ENCODE measurements at places on chromosomes 13 and 19.

- no peak for DNase-seq
Observed at GRCh38 chr19:7997809-7998480, 7.5 kb downstream of the ELAVL1 start.

DNA sequence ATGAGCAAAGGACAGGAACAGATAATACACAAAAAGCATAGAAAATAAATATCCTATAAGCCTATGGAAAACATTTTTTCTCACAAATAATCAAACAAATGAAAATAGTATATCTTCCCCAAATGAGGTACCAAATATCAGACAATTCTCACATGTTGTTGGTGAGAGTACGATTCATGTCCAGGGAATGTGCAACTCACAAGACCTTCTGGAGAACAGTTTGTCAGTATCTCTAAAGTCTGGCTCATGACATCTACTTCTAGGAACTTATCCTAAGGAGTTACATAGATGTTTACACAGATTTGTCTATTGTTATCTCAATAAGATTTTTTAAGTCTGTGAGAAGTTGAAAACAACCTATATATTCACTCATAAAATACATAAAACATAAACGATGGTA is 80.3 kb upstream of the ARHGEF7 start:
- no peak for DNase-seq

DNA sequence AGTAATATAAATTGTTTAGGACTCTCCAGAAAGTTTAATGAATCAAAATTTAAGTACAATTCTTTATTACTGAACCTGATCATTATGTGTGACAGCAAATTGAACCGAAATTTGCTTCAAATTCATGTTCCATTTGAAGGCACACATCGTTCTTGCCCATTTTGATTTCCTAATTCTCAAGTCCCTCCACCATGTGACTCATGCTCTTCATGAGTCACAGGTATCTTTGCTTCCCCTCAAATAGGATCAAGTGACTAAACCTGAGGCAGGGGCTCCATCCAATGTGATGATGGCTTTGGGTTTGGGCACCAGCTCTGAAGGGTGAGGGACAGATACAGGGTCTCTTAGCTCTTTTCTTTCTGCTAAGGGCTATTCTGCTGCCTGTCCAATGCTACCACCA is 86.1 kb downstream of the THSD1 start:
- DNase-seq = no peak

DNA sequence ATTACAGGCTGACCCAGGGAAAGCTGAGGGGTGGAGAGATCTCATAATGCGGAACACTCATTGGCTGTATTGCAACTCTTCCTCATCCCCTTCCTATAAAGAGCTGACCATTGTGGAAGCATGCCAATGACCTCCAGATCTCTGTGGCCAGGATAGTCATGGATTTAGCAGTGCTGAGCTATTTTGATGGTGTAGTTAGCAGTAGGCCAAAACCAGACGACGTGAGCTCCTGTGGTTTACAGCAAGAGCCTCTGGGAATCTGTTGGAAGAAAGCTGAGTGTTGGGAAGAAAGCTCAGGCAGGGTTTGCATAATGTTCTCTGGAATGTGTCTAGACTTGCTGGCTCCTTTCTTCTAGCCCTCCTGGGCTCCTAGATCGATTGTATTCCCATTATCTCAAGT is 187.5 kb upstream of the GPC6 start:
- no peak for DNase-seq

DNA sequence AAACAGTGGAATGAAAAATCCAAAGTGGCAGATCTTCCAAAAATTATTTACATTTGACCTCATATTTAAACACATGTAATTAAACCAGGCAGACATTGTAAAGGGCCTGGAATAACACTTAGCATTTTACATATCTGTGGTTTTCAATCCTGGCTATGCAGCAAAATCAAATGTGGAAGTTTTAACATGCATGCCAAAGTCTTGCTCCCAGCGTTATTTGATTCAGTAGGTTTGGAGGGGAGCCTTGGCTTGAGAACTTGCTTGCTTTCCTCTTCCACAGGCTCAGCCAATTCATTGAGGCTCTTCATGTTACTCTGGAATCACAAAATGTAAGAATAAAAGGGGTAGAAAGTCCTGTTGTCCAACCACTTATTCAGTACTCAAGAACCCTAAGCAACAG is 42.5 kb upstream of the INTS6 start:
- DNase-seq = no peak

DNA sequence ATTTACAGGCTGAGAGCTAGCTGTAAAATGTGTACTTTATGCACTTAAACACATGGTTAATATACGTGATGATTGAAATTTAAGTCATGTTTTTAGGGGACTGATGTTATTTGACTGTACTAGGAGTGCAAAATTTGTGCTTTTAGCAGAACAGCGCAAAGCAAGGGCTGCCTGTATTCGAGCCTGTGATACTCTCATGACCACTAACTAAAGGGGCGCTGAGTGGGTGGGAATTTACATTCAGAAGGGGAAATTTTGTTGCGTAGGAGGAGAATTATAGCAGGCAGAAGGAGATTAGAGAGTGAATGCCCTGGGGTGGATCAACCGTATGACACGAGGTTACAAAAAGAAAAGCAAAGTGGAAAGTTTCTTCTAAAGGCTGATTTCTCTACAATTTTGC is 271.8 kb upstream of the HTR2A start:
- no peak for DNase-seq

- DNase-seq = no peak
Observed at GRCh38 chr13:96806746-96807145, 187.5 kb downstream of the OXGR1 start.

DNA sequence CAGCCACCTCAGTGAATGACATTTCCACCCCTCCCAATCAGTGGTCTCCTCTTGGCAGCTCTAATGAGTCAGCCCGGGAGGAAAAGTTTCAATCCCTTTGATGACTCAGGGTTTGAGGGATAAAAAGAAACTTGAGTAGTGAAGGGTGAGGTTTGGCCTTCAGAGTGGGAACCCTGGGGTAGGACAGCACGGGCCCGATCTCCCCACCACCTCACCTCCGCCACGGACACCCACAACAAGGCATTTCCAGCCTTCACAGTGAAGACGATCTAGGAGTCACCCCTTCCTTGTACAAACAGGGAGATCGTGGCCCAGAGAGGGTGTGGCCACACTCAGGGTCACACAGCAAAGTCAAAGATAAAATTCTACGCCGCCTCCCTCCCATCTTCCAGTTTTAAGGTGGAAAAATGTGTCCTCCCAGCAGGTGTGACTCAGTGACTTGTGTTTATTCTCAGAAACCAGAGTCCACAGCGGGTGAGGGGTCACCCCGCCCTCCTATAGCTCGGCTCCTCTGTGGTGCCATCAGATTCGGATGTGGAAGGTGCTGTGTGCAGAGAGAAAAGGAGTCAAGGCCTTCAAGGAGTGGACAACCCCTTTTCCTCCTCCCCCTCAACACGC is 12.3 kb downstream of the CIB3 start:
- DNase-seq = no peak

- no peak for DNase-seq
Observed at GRCh38 chr19:18832306-18833140, 764 bp downstream of the UPF1 start.

Data from CD4-positive, alpha-beta T cell treated with Interleukin-21 for 1 hour (primary cell).